CD4-positive, alpha-beta T cell (primary cell): ENCODE measurements at places on chromosomes 11 and 22.

DNA sequence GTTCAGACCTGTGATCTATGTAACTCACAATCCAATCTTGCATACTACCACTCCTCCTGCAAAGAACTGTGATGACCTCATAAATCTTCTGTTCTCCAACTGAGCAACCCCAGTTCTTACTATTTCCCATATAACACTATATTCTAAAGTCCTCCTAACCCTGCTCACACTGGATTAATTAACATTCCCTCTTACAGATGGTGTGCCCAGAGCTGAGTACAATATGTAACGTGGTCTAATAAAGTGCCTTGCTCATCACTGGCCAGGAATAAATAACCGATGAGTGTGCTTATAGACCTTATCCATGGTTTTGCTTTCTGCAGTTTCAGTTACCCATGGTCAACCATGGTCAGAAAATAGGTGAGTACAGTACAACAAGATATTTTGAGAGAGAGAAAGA is 28.6 kb downstream of the PRCP start:
- no peak for DNase-seq

DNA sequence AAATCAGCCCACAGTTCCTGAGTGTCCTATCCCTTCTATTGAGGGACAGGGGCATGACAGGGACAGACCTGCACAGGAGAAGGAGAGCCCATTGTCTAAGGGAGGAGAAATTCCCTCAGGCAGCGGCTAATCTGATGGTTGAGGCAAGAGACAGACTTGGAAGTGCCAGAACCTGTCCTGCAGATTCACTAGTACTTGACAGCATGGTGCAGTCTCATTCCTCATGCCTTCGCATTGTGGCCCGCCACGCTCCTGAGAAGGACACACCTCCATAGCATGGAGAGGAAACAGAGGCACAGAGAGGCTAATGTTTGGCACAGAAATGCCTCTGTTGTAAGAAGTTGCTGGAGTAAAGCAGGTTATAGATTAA is 3.2 kb downstream of the P2RY6 start:
- DNase-seq: no peak

DNA sequence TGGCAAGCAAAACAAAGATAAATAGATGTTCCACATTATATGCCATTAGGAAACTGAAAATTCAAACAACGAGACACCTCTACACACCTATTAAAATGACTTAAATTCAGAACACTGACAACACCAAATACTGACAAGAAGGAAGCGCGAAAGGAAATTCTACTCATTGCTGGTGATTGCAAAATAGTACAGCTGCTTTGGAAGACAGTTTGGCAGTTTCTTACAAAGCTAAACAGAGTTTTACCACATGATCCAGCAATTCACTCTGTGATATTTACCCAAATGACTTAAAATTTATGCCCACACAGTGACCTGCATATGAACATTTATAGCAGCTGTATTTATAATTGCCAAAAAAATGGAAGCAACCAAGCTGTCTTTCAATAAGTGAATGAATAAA is 232.6 kb downstream of the CASP12 start:
- DNase-seq: no peak

- no peak for DNase-seq
These were observed 40.0 kb upstream of the RTL6 start for GRCh38 chr22:44538051-44538450.

- no peak for DNase-seq
These were observed 23.0 kb downstream of the KCNE3 start for GRCh38 chr11:74444173-74444826.

- DNase-seq: peak; percentile 72
These were observed at the start of gene NRIP3 for GRCh38 chr11:9003573-9004182. NRIP3 (minus strand) TSS chr11:9004001; CDS start chr11:9003935, 66 bp downstream.
